ENCODE measurements at places on chromosomes 3 and 15.

DNA sequence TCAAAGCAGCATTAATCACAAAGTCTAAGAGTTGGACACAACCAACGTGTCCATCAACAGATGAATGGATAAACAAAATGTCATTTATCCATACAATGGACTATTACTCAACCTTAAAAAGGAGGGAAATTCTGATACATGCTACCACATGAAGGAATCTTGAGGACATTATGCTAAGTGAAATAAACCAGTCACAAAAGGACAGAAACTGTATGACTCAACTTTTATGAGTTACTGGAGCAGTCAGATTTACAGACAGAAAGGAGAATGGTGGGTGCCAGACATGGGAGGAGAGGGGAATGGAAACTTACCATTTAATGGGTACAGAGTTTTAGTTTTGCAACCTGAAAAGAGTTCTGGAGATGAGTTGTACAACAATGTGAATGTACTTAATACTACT, 43.0 kb upstream of the SEC13 start:
- no peak for DNase-seq

GRCh38 chr15:31328969-31329639, 2.5 kb downstream of the KLF13 start:
- no peak for DNase-seq

- no peak for DNase-seq
Measured at GRCh38 chr15:84669726-84670125, 11.7 kb upstream of the NMB start.

- DNase-seq, result no peak
Measured at GRCh38 chr3:152797751-152798432, 37.0 kb upstream of the P2RY1 start.

DNA sequence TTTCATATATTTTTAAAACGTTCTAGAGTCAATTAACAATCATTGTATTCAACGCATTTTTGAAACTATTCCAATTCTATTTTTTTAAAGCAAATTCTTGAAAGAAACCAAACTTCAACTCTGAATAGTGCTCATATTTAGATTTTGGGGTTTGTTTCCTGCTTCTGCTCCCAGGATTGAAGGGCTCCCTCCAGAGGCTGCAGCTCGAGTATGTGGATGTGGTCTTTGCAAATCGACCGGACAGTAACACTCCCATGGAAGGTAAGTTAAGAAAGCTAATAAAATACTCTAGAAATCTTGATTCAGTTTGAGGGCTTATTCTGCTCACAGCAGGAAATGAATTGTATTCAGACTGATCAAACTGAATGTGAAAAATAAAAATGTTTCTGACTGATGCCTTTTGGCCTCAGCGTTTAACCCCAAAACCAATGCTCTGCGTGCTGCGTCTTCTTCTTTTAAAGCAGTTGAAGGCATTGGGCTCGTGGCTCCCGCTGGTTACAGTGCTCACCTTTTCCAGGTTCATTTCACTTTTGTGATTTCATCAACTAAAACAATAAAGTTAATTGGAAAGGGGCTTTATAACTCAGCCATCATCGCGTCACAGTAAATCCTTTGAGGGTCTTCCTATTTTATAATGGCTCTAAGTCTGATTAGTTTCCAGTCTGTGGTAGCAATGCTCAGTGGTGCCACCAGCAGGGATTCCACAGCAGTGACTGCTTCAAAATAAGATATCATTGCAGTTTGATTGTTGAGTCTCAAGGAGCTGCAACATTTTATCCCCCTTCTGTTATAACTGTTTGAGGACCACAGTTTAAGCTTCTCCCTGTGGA, 80.1 kb downstream of the SSR3 start:
- no peak for DNase-seq

DNA sequence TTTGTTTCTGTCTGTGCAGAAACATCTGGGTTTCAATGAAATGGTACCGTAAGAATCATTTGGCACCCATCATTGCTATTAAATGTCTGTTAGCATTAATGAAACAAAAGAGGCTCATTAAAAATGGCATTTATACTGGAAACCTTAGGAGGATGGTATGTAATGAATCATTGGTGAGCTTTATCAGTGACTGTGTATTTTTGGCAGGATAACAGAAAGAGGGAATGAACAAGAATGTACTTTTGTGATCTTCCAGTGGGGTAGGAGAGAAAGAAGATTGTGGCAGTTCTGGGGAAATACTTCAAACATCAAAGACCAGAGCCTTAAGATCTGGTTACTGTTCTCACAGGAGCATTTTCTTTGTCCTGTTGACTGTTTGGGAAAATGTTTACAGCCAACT, 4.7 kb upstream of the DCBLD2 start:
- DNase-seq, result no peak

DNA sequence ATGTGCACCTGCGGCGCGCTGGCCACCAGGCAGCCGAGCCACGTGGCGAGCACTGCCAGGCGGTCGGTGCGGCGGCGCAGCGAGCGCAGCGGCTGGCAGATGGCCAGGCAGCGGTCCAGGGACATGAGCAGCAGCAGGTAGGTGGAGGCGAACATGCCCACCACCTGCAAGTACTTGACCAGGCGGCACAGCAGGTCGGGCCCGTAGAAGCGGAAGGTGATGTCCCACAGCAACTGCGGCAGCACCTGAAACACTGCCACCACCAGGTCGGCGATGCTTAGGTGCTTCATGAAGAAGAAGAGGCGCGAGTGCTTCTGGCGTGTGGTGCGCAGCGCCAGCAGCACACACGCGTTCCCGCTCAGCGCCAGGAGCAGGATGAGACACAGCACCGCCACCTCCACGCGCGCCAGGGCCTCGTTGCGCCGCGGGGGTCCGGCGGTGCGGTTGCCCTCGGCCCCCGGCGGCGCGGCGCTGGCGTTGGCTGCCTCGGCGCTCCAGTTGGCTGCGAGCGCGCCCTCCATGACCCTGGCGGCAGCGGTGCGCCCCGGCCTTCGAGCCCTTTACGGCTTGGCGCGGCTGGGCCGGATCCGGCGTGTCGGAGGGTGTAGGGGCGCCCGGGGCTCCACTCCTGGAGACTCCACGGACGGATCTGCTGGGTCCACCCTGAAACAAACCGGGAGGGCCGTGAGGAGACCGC, 1.6 kb downstream of the OXTR start:
- DNase-seq, result peak; percentile 38

GRCh38 chr15:99433757-99434450, 131.9 kb upstream of the MEF2A start:
- DNase-seq, result no peak

DNA sequence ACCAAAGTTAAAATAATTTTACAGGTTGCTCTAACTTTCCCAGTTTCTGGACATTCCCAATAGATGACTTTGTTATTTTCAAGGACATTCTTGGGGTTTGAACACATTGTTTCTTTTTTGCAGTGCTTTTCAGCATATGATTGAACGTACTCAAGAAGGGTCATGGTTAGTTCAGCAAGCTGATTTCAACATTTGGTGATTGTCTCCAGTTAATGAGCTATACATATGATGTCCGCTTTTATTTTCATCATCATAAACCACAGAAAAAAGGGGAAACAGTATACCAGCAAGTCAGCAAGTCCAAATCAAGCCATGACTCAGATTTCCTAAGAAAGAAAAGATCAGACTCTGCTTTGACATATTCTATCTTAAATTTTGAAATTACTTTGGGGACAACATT, 69.4 kb downstream of the B3GALNT1 start:
- no peak for DNase-seq

GRCh38 chr15:27360316-27360715, 389.3 kb downstream of the GABRG3 start:
- DNase-seq, result no peak
